ENCODE measurements at places on chromosomes 16 and 17.

DNA sequence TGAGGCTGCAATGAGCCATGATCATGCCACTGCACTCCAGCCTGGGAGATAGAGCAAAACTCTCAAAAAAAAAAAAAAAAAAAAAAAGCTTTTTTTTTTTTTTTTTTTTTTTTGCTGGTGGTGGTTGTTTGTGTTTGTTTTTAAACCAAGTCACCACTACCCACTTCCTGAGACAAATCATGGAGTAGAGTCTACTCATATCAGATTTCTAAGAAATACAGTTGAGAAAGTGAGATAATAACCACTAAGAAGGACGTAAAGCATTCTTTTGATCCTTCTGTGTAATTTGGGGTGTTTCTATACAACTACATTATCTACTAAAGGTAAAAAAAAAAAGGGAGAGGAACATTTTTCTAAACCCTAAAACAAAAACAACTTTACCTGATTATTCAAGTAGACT, 38.0 kb downstream of the AXIN2 start:
- DNase-seq, result no peak

DNA sequence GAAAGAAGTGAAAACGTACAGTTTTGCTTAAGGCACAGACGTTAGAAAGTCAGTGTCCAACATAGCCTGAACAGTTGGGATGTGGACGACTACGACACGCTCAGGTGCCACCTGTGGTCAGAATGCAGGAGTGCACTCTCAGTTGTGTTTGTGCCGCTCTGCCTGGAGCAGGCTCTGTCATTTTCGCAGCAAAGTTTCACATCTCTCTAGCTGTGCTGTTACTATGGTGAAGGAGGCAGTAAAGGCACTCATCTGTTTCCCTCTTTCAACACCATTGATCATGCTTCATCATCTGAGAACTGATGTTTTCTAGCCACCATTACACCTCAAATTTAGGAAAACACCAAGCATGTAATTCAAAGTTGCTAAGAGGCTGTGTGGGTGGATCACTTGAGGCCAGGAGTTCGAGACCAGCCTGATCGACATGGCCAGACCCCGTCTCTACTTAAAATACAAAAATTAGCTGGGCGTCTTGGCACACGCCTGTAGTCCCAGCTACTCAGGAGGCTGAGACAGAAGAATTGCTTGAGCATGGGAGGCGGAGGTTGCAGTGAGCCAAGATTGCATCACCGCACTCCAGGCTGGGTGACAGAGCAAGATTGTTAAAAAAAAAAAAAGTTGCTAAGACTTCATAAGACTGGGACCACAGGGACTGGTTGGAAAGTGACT, 44.9 kb upstream of the DNAJA2 start:
- peak; percentile 19 for DNase-seq

GRCh38 chr16:85541980-85542900, 70.9 kb upstream of the GSE1 start:
- DNase-seq, result no peak

- DNase-seq, result no peak
Measured at GRCh38 chr16:84527532-84528269, 23.2 kb upstream of the MEAK7 start.

DNA sequence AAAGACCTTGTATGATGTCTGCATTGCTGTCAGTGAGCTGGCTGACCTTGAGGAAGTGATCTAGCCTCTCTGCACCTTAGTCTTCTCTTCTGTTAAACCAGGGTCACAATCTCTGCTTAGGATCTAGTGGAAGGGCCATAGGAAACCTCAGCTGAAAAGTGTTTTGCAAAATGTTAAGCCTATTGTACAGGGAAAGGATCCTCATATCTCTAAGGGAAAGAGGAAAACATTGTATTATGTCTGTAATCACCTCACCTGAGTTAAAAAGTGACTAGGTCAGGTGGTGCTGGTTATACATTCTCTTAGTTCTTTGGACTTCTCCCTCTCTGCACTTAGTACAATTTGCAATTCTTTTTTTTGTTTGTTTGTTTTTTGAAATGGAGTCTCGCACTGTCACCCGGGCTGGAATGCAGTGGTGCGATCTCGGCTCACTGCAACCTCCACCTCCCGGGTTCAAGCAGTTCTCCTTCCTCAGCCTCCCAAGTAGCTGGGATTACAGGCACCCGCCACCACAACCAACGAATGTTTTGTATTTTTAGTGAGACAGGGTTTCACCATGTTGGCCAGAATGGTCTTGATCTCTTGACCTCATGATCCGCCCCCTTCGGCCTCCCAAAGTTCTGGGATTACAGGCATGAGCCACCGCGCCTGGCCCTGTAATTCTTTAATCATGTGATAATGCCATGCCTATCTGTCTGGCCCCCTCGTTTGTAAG, 2.0 kb upstream of the SEPHS2 start:
- DNase-seq, result no peak

DNA sequence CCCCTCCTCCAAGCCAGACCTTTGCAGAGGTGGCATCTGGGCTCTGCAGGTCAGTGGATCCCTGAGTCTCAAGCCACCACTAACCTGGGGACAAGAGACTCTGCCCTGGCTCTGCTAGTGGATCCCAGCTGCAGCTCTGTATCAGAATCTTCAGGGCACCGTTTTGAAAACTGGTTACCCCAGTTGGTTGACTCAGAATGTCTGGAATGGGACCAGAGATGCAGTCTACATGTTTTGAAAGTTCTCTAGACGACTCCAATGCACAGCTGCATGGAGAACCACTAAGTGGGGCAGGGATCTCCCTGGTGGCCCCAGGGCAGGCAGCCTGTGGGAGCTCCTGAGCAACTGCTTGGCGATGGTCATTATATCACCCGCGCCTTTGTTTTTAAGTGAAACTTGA, 34.1 kb upstream of the ADORA2B start:
- no peak for DNase-seq

DNA sequence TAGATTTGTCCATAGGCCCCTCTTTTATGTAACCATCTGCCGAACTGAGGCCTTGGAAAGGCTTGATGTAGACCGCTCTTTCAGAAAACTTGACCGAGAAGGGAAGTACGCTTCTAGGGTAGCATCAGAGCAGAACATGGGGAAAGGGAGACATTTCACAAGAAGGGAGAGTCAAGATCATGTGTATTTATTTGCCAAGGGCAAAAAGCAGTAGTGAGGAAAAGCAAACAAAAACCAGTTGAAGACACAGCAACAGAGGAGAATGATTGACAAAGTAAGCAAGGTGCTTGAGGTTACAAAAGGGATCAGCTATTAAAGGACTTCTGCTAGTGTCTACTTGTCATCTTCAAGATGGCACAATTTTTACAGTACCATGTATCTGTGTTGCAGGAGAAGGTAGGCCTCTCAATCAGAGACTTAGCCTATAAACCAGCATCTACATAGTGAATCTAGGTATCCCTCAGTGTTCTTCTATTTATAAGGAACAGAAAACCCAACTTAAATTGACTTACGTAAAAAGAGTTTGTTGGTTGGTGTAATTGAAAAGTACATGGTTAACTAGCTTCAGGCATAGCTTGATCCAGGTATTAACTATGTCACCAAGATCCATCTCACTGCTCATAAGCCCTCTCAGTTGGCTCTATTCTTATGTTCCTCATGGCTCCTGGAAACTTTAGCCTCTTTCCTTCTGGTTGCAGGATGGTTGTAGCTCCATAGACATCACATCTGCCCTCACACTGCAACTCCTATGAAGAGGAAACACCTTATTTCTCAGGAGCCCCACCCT, 288.4 kb downstream of the IRX3 start:
- no peak for DNase-seq

- no peak for DNase-seq
Measured at GRCh38 chr16:69404275-69404805, 18.5 kb upstream of the TERF2 start.

GRCh38 chr17:74763565-74764387, 12.4 kb downstream of the NAT9 start:
- DNase-seq, result no peak

- DNase-seq, result no peak
Measured at GRCh38 chr17:41329279-41329948, 13.9 kb upstream of the KRTAP17-1 start.

DNA sequence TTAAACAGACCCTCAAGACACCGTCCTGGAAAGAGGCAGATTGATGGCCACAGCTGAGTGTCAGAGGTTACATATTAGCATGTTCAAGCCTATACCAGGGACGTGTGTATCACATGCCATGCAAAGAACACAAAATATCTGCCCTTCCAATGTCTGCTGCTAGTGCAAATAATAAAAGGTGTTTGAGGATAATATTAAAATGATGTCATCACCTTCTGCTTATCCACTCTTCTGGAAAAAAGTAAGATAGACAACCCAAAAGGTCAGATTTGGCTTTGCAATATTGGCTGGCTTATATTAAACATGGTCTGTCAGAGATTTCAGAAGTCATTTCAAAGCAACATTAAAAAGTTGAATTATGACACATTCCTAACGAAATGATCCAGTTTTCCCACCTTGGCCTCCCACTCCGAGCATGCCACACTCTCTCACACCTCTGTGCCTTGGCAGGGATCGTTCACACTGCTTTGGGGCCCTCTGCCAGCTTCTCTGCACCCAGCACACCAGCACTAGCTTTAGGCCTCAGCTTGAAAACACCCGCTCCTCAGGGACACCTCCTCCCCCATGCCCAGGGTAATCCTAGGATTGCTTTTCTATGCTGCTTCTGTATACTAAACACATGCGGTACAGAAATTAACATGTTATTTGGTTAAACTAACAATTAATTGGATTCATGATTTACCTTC, 248.2 kb downstream of the NTN1 start:
- no peak for DNase-seq

GRCh38 chr17:75548813-75549212, 23.3 kb downstream of the LLGL2 start:
- no peak for DNase-seq

DNA sequence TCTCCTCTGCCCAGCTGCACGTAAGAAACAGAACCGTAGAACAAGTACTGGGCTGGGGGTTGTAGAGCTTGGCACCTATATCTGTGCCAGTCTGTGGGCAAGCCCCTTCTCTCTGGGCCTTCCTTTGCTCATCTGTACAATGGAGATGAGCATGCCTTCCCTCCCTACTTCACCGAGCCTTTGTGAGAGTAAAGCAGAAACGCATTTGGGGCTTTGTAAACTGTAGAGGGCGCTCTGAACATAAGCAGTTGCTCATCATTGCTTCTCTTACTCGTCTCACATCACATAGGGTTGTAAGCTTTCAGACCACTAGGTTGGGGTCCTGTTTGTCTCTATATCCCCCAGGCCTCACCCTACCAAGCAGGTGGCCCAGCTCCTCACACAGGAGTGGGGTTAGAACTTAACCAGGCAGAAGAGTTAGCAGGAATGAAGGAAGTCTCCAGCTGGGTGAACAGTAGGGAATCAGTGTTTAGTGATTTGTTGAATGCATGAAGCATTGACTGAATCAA, 15.1 kb downstream of the SAMD14 start:
- DNase-seq, result no peak

- no peak for DNase-seq
Measured at GRCh38 chr16:89795676-89796075, 20.8 kb downstream of the FANCA start.

DNA sequence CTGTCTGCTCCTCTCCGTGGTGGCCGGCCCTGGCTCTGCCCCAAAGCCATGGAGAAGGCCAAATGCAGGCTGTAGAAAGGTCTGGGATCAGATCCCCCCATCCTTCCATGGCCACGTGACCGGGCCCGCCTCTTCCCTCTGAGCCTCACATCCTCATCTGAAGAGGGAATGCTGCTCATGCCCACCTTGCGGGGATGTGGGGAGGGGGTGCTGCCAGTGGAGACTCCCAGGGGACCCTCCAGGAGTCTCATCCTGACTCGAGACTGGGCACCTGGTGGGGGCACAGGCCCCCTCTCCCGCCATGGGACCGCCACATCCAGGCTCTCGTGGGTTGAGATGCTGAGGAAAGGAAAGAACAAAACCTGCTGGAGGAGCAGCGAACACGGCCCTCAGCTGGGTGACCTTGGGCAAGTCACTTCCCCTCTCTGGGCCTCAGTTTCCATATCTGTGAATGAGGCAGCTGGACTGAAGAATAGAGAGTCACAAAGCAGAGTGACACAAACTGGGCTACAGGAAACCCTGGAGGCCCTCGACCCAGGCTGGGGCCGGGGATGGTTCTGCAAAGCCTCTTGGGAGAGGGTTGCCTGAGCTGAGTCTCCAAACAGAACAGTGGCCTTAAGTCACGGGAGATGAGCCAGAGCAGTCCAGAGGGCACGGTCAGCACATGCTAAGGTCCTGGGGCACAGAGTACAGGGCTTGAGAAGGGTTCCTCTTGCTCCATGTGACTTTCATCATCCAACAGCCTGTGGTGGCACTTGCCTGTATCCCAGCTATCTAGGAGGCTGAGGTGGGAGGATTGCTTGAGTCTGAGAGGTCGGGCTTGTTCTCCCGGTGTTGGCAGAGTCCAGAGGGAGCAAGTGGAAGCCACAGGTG, 30.1 kb downstream of the SOCS1 start:
- DNase-seq, result no peak

DNA sequence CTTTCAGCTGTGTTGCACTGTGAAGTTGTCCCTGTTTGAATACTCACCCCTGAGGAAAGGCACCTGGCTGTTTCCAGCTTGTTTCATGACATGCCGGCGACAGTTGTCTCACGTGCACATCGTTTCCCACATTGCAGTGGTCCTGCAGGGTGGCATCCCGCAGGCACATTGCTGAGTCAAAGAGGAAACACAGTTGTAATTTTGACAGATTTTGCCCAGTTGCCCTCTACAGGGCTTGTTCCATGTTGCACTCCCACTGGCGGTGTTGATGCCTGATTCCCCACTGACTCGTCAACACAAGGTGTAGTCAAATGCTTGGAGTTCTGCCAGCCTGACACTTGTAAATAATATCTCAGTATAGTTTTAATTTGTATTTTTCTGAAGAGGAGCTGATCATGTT, 23.8 kb downstream of the EPN2 start:
- DNase-seq, result no peak

GRCh38 chr17:17919169-17920107, 52.8 kb downstream of the TOM1L2 start:
- peak; percentile 57 for DNase-seq

GRCh38 chr17:31225831-31226230, 71.2 kb downstream of the OMG start:
- no peak for DNase-seq

GRCh38 chr17:1049446-1050225, 52.7 kb downstream of the TIMM22 start:
- DNase-seq, result no peak

Measured in stimulated activated CD4-positive, alpha-beta T cell treated with anti-CD3 and anti-CD28 coated beads, Interleukin-1b, Interleukin-23, amount 100 ng/mL, for 4 hours (primary cell).